Endodermal cell (in vitro differentiated cells): ENCODE measurements at places on chromosomes 2 and 18. TPM values are rescaled to one million over a fixed set of nuclear protein-coding genes. Genes with fewer than 3 reads are reported as not detected.

Gene SNED1
- total RNA-seq: 0.49 to 0.82 TPM (median 0.66 TPM) in 3 replicates

Gene ANKRD30B
- total RNA-seq: not detected in 2 replicates

Gene ATRAID
- total RNA-seq: 93.9 and 101 TPM in 2 replicates

GRCh38 chr2:17058772-17059402 lies 393.3 kb upstream of the CYRIA start:
- H3K27ac ChIP-seq: no peak overlapping the region
- H3K4me1 ChIP-seq: peaks cover 17% of the 10 kb centered on the region
- H3K27me3 ChIP-seq: peaks cover 60% of the 10 kb centered on the region
- no peaks in the 10 kb centered on the region for H3K36me3 ChIP-seq
- no peak overlapping the region for H3K4me3 ChIP-seq

DNA sequence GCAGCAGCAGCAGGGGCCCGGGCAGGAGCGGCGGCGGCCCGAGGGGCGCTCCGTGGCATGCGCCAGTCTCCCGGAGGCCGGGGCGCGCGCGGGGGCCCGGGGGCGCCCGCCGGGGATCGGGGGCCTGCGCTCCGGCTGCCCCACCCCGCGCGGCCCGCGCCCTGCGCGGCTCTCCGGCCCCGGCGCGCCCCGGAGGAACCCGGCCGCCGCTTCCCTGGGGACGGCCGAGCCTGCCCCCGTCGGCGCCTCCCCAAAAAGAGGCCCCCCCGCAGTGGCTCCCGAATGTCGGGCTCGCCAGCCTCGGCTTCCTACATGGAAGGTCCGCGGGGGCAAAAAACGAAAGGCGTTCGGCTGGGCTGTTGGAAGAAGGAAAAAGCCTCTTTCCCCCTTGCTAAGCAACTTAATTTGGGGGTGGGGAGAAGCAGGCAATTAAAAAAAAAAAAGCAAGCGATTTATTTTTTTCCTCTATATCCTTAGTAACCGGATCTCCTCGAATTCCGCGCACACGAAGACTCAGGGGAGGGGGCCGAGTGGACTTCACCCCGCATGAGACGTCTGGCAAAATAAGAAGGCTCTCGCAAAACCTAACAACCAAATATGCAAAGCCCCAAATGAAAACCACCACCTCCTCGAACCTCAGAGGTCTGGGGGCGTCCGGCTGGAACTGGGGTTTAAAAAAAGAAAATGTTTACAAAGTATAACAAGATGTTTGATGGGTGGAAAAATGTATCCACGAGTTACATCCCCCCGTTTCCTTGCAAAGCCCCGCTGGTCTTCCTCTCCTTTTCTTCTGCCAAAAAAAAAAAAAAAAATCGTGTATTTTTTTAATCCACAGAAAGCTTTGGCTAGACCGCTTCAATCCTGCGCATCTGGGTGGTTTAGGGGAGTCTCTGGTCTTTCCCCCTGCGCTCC lies at the start of gene SMAD7:
SMAD7 (minus strand) TSS at position 430 of the 912 bp plus-strand sequence. CDS start 541 bp downstream, outside the sequence.
- peaks cover 12% of the 10 kb centered on the region for H3K4me1 ChIP-seq
- no peaks in the 10 kb centered on the region for H3K27me3 ChIP-seq
- H3K36me3 ChIP-seq: peaks cover 39% of the 10 kb centered on the region
- H3K27ac ChIP-seq: peak within 1 kb of the TSS; percentile 88

DNA sequence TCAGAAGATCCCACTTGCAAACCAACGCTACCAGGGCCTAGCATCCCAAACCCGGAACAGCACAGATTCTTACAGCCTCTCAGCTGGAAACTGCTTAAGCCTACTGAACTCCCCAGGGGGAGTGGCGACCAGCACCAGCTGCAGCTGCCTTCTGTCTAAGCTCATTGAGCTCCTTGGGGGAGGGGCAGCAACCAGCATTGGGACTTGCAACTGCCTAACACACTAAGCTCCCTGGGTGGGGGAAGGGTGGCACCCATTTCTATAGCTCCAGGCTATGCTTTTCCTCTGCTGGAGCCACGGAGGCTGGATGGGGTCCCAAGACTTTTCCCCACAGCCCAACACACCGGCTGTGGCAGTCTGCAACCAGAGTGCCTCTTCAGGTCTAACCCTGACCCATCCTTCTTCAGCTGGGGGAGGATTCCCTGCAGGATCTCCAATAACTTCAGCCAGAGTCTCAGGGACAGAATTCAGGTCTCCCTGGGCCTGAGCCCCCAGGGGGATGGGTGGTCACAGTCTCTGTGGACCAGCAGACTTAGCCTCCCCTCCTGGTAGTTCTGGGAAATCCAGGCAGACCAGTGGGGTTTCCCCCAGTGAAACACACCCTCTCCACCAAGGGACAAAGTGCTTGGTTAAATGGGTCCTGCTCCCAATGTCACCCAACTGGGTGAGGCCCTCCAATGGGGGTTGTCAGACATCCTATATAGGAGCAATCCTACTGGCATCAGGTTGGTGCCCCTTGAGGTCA lies 45.9 kb upstream of the ITGA4 start:
- no peaks in the 10 kb centered on the region for H3K27me3 ChIP-seq
- H3K4me1 ChIP-seq: peaks cover 13% of the 10 kb centered on the region
- DNase-seq: peak; percentile 87
- no peaks in the 10 kb centered on the region for H3K36me3 ChIP-seq

- no peak overlapping the region for H3K4me3 ChIP-seq
- no peak overlapping the region for H3K27ac ChIP-seq
- H3K36me3 ChIP-seq: no peaks in the 10 kb centered on the region
- DNase-seq: no peak
- no peaks in the 10 kb centered on the region for H3K4me1 ChIP-seq
These were observed 44.7 kb downstream of the WIPF1 start for GRCh38 chr2:174552880-174553279.
